ENCODE measurements at places on chromosomes 11 and 22. TPM values are rescaled to one million over a fixed set of nuclear protein-coding genes. Genes with fewer than 3 reads are reported as not detected.

The IGF2 gene
- 21.6 TPM for total RNA-seq

- no peak for DNase-seq
- H3K27ac ChIP-seq = no peak overlapping the region
- no peaks in the 10 kb centered on the region for H3K36me3 ChIP-seq
- H3K27me3 ChIP-seq = no peaks in the 10 kb centered on the region
Measured at GRCh38 chr11:85088286-85088685, 538.9 kb downstream of the DLG2 start.

- no peaks in the 10 kb centered on the region for H3K36me3 ChIP-seq
- H3K27ac ChIP-seq = no peak overlapping the region
- no peak overlapping the region for H3K4me3 ChIP-seq
- DNase-seq = no peak
Measured at GRCh38 chr11:19816817-19817216, 104.2 kb downstream of the NAV2 start.

GRCh38 chr11:10323793-10324170 lies 18.9 kb downstream of the ADM start:
- no peak for DNase-seq
- H3K27ac ChIP-seq = no peak overlapping the region
- no peak overlapping the region for H3K4me3 ChIP-seq
- no peaks in the 10 kb centered on the region for H3K36me3 ChIP-seq
- peaks cover 36% of the 10 kb centered on the region for H3K4me1 ChIP-seq

- no peaks in the 10 kb centered on the region for H3K27me3 ChIP-seq
- H3K27ac ChIP-seq = no peak overlapping the region
- no peak for DNase-seq
- no peak overlapping the region for H3K4me3 ChIP-seq
- H3K36me3 ChIP-seq = no peaks in the 10 kb centered on the region
- peaks cover 15% of the 10 kb centered on the region for H3K4me1 ChIP-seq
Measured at GRCh38 chr11:111326824-111327223, 28.5 kb downstream of the POU2AF3 start.

GRCh38 chr11:2143799-2144543 lies 4.8 kb upstream of the IGF2 start:
- peaks cover 78% of the 10 kb centered on the region for H3K27me3 ChIP-seq
- H3K36me3 ChIP-seq = no peaks in the 10 kb centered on the region
- DNase-seq = no peak

DNA sequence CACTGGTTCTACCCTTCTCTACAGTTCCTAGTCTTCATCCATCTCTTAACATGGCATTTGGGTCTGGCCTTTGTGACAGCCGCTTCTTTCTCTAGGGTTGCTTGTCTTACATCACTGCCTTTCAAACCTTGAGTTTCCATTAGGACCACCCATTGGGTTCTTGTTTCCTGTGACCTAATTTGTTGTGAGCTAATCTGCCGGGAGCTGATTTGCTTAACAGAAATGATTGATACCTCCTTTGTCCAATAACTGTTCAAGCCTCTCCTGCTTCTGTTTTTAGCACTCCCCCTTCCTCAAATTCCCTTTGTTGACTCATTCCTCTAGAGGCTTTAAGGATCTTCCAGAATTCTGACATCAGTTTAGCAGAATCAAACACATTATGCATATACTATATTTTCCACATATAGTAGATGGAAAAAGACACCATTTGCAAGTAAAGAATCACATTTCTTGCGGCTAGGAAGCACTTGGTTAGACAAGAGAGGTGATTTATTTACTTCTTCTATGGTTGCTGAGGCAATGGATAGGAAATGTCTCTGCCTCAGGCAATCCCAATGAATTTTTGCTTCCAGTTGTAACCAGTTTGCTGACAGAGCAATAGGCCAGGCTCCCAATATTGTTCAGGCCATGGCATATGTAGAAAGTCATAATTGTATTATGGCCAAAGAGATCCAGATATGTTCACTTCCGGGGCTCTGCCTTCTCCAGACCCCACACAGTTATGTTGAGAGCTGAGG lies 130.7 kb downstream of the SNX19 start:
- no peaks in the 10 kb centered on the region for H3K36me3 ChIP-seq
- H3K4me1 ChIP-seq = peaks cover 9% of the 10 kb centered on the region
- DNase-seq = no peak

DNA sequence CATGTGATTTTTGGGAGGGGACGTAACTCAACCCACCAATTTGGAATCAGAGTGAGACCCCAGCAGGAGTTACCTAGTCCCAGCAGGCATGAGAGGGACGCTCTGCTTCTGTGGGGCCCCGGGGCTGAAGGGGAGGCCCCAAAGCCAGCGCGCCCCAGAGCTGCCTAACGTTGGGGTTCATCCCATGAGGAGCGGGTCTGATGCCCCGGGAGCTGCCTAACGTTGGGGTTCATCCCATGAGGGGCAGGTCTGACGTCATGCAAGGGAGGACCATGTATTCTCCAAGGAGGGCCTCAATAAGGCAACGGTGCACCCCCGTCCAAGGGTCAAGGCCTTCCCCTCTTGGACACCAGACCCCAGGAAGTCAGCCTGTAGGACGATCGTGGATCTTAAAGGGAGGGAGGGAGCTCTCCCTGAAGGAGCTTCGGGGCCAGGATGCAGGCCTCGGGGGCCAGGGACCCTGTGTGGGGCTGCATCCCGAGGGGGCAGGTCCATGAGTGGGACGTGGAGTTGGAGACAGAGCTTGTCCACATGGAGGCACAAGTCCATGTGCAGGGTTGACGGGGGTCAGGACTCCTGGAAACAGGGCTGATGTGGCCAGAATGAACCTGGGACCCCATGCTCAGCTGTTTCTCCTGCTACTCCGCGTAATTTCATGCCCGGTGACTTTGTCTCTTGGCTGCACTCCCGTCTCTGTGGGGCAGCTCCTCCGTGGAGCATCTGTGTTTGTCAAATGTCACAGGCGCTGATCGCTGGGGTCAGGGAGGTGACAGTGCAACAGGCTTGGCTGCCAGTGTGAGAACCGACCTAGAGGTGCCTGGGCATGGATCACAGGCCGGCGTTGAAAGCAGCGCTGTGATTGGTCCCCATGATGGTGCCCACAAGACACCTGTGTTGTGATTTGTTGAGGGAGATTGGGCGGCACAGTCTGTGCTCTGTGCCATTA lies 1029.1 kb downstream of the BRD1 start:
- no peaks in the 10 kb centered on the region for H3K27me3 ChIP-seq
- H3K36me3 ChIP-seq = no peaks in the 10 kb centered on the region
- DNase-seq = no peak
- H3K4me1 ChIP-seq = no peaks in the 10 kb centered on the region
- no peak overlapping the region for H3K4me3 ChIP-seq
- no peak overlapping the region for H3K27ac ChIP-seq

- H3K4me3 ChIP-seq = no peak overlapping the region
- H3K27ac ChIP-seq = no peak overlapping the region
- no peaks in the 10 kb centered on the region for H3K27me3 ChIP-seq
- DNase-seq = no peak
- no peaks in the 10 kb centered on the region for H3K36me3 ChIP-seq
- H3K4me1 ChIP-seq = peaks cover 11% of the 10 kb centered on the region
Measured at GRCh38 chr22:23516304-23516703, 63.8 kb downstream of the IGLL1 start.

The NECTIN1 gene
- total RNA-seq = 1.1 TPM

DNA sequence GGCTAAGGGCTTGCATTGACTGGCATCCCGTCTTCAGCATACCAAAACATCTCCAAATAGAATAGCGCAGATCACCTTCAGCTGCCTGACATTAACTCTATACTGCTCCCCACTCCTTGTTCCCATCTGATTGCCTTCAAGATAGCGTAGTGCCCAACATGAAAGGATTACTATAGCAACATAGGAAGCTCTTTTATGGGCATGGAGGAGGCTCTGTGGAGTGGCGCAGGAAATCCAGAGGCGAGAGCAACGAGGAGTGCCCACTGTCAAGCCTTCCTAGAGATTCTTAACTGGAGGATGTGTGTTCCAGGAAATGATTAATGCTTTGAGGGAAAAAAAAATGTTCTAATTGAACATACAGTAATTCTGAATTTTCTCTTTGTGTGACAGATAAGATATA lies 213.3 kb downstream of the CADM1 start:
- H3K27me3 ChIP-seq = no peaks in the 10 kb centered on the region
- no peaks in the 10 kb centered on the region for H3K36me3 ChIP-seq
- DNase-seq = no peak

The DYNC2H1 gene
- total RNA-seq = 2.2 TPM

GRCh38 chr22:36770513-36771231 lies 5.2 kb downstream of the IFT27 start:
- H3K27ac ChIP-seq = no peak overlapping the region
- no peak overlapping the region for H3K4me3 ChIP-seq
- H3K27me3 ChIP-seq = no peaks in the 10 kb centered on the region
- peaks cover 11% of the 10 kb centered on the region for H3K4me1 ChIP-seq

The SNX19 gene
- total RNA-seq = 88.2 TPM

DNA sequence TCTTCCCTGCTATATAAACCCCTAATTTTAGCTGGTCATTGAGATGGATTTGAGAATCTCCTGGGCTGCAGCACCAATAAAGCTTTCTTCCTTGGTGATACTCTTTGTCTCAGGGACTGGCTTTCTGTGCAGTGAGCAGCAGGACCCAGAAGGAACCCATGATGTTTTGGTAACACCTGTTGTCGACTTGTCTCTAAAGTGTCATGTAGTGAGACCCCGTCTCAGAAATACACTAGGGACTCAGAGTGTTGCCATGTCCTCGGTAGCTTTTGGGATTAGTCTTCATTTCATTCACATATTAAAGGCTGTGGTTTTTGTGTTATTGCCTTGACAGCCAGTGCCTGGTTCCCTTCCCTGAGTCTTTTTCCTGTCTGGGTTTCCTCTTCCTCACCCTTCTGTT lies 1078.7 kb downstream of the TBC1D22A start:
- DNase-seq = no peak
- H3K27me3 ChIP-seq = no peaks in the 10 kb centered on the region
- H3K4me1 ChIP-seq = no peaks in the 10 kb centered on the region
- H3K27ac ChIP-seq = no peak overlapping the region
- H3K4me3 ChIP-seq = no peak overlapping the region

The DSCAML1 gene
- 0.15 TPM for total RNA-seq

The KRTAP5-1 gene
- not detected for total RNA-seq

DNA sequence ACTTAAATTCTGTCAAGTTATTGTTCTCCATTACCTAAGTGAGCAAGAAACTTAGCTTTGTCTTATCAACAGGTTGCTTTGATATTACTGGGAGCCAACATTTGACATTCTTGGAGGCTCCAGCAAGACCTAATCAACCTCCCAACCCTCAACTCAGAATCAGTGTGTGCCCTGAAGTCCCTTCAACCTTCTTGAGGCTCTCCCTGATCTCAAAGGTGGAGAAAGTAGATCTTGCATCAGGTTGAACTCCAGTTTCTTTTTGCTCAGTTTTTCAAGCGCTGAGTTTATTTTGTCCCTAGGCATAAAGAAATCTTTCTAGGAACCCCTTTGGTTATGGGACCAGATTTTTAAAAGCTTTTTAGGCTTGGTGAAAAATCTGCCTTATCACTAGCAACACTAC lies 1.4 kb downstream of the FAM111A start:
- H3K4me1 ChIP-seq = peaks cover 12% of the 10 kb centered on the region
- DNase-seq = no peak
- H3K27me3 ChIP-seq = no peaks in the 10 kb centered on the region
- H3K4me3 ChIP-seq = peak overlapping the region; percentile 68

- H3K4me1 ChIP-seq = peaks cover 14% of the 10 kb centered on the region
- no peak overlapping the region for H3K27ac ChIP-seq
- no peak overlapping the region for H3K4me3 ChIP-seq
- no peaks in the 10 kb centered on the region for H3K27me3 ChIP-seq
Measured at GRCh38 chr11:76085270-76085669, 121.0 kb downstream of the WNT11 start.

The KCNQ1OT1 gene
- total RNA-seq = 0.29 TPM

The NOX4 gene
- 2.4 TPM for total RNA-seq

The WNT7B gene
- total RNA-seq = not detected

GRCh38 chr22:20246368-20247009 lies 21.6 kb downstream of the RTN4R start:
- H3K27me3 ChIP-seq = no peaks in the 10 kb centered on the region
- DNase-seq = no peak
- H3K4me1 ChIP-seq = peaks cover 5% of the 10 kb centered on the region
- no peak overlapping the region for H3K4me3 ChIP-seq
- H3K27ac ChIP-seq = no peak overlapping the region
- H3K36me3 ChIP-seq = no peaks in the 10 kb centered on the region
